Colonic mucosa (tissue), 4 donors: ENCODE measurements at places on chromosomes 6 and 20.

- no peak for DNase-seq
Observed at GRCh38 chr20:35826397-35826998, 54.7 kb downstream of the PHF20 start.

- no peak for DNase-seq
Observed at GRCh38 chr6:13358511-13358910, 30.2 kb upstream of the TBC1D7 start.

DNA sequence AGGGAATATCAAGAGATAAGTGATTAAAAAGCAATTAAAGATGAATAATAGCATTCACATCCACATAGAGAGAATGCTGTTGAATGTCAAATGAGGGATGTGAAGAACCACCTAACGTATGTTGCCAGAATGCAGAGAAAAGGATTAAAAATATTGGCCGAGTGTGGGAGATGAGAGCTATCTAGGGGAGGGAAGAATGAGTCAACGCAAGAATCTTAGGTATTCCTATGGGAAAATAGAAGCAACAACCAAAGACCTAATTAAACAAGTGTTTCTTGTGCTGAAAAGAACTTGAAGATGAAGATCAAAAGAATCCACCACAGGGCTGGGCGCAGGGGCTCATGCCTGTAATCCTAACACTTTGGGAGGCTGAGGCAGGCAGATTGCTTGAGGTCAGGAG, 12.2 kb upstream of the RSPH3 start:
- DNase-seq, result no peak

DNA sequence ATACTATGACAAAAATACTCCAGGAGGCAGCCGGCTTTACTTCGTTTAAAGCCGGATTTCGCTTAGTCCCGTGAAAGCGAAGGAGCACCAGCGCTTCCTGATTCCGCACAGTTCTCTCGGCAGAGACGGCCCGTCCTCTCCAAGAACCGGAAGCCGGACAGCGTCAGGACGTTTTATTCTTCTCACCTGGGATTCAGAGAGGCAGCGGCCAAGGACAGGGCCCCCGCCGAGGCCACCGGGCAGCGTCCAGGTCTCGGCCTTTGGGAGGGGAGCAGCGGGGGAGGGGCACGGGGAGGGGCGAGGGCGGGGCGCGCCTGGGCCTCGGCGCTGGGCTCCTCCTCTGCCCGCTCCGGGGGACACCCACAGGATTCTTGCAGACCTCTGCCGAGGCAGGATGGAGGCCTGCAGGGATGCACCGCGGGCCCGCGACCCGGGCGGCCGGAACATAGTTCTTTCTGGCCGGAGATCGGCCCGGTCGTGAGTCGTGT, 2.8 kb upstream of the DIDO1 start:
- peak; percentile 86 for DNase-seq

DNA sequence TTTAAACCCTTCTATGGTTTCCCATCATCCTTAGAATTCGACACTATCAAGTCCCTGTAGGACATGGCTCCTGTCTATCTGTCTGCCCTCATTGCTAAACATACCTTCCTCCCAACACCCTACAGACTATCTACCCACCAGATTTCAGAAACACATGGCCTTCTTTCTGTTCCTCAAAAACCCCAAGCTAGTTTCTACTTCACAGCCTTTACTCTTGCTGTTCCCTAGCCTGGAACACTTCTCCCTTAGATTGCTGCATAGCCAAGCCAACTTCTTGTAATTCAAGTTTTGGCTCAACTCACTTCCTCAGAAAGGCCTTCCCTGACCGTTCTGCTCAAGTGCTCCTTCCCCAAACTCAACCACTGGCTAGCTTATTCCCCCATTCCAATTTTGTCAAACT, 156.2 kb downstream of the BTBD9 start:
- DNase-seq, result no peak

DNA sequence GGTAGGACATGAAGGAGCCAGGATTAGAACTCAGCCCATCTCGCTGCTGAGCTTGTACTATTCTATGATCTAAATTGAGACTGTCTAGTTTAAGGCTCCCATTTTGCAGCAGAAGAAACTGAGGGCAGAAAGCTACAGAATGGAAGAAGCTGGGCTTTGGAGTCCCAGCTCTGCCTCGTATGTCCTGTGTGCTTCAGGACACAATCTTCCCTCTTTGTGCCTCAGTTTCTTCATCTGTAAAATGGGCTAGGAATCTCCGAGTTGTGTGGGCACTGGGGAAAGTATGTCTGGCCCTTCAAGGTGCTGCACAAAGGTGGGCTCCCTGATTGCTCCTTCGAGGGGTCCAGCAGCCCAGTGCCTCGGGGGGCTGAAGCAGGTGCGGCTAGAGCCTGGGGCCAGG, 20.7 kb downstream of the NOL4L start:
- no peak for DNase-seq

- no peak for DNase-seq
Observed at GRCh38 chr6:157558049-157558448, 177.1 kb downstream of the ZDHHC14 start.

- DNase-seq, result no peak
Observed at GRCh38 chr6:168107191-168107983, 28.4 kb upstream of the FRMD1 start.

GRCh38 chr20:61382194-61382593, 130.1 kb downstream of the CDH4 start:
- DNase-seq, result no peak

- peak; percentile 95 for DNase-seq
Observed at GRCh38 chr20:40563296-40563950, 125.6 kb downstream of the MAFB start.

- DNase-seq, result no peak
Observed at GRCh38 chr20:9660236-9660868, 146.0 kb downstream of the LAMP5 start.

GRCh38 chr20:62549499-62550086, 73.8 kb upstream of the GATA5 start:
- DNase-seq, result no peak

DNA sequence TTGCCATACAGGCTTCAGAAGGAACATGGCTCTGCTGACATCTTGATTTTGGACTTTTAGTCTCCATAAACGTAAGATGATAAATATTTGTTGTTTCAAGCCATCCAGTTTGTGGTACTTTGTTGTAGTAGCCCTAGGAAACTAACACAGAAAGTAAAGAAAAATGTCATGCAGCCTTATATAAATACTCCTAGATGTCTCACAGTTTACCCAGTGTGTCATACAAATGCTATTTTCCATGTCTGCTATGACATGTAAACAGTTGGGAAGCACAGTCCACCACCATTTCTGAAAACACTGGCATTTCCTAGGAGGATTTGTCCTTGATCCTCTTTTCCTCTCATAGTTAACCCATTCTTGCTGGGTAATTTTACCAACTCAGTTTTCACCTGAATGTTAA, 30.6 kb upstream of the ME1 start:
- DNase-seq, result no peak

DNA sequence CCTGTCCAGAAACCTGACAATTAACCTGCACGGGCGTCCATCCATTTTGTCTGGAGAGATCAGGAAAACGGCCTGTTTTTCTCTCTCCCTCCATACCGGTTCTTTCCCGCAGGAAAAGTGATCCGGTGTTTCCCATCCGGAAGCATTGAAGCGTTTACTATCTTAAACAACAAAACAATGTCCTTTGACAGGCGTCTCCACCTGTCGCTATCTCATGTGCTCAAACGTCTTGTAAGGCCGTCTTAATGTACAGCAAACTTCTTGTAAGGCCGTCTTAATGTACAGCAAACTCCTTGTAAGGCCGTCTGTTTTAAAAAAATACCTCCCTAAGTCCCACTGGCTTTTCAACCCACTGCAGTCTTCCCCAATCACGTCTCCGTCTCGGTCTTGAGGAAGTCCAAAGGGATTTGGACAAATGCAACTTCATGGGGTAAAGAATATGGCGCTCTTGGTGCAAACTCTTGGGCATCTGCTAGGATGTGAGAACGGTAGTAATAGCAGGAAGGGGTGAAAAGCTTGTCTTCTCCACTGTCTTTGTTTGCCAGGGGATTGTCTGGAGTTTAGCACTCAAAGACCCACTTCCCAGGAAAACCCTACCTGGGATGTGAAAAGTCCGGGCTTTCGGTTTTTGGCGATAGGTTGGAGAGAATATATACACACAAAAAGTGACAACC, 29.9 kb upstream of the TRIM27 start:
- DNase-seq, result no peak

DNA sequence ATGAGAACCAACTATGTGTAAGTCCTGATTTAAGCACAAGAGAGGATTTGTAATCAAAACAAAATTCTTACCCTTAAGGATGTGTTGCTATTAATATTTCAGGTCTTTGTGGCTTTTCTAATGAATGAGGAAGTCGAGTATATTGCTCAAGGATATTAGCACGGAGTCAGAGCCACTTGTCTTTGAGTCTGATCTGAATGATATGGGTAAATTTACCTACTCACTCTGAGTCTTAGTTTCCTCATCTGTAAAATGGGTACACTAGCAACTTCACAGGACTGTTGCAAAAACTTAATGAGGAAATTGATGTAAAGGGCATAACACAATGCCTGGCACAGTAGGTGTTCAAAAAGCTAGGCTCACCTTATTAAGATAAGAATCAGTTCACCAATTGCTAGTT, 30.0 kb upstream of the QKI start:
- no peak for DNase-seq

GRCh38 chr20:60321601-60322000, 363.4 kb downstream of the CDH26 start:
- no peak for DNase-seq

DNA sequence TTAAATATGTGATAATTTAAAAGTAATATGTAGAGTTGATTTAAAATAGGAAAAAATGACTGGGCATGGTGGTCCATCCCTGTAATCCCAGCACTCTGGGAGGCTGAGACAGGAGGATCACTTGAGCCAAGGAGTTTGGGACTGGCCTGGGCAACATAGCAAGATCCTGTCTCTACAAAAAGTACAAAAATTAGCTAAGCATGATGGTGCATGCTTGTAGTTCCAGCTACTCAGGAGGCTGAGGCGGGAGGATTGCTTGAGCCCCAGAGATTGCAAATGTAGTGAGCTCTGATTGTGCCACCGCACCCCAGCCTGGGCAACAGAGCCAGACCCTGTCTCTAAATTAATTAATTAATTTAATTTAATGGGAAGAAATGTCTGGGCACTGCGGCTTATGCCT, 44.2 kb upstream of the CDYL start:
- no peak for DNase-seq

GRCh38 chr6:135251498-135252441, 70.7 kb downstream of the MYB start:
- DNase-seq, result peak; percentile 84

GRCh38 chr6:153411070-153411648, 280.1 kb upstream of the RGS17 start:
- DNase-seq, result no peak

DNA sequence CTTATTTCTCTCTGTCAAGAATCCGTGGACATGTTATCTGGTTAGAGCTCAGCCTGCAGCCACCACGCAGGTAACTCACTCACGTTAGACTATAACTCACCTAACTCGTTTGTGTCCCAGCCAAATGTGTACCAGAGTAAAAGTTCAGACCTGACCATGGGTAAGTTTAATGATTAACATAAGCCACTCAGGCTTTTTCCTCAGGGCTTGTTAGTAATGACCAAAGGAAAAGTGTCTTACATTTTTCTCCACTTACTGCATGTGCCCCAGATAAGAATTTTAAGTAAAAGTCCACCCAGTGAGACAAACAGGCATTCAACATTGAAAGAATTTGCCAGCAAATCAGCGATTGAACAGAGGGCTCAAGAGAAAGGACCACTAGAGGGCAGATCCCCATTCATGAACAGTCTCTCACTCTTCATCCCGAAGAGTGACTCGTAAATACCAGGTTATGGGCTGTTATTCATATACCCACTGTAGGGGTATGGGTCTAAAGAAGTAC, at the start of gene PKHD1:
TSS of gene PKHD1 (minus strand) at position 116 of the 502 bp plus-strand sequence. CDS start 2,680 bp downstream, outside the sequence.
- peak; percentile 55 for DNase-seq

GRCh38 chr6:12927746-12928145, 211.2 kb downstream of the PHACTR1 start:
- DNase-seq, result no peak

DNA sequence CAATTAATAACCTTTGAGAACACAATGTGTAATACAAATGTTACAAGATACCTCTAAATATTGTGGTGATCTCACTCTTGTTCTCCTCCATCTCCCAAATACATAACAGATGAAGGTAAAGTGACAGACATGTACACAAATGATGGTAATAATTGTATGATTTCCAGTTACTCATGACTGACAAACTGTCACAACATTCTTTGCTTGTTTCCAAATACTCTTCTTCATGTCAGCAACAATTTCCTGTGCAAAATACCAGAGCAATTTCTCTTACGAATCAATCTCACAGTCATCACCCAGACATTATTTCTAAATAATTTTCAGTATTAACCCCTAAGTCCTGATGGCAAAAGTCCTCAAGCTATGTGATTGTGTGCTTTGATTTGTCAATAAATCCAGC, 92.9 kb downstream of the RPS12 start:
- no peak for DNase-seq

GRCh38 chr20:38119446-38119845, 45.6 kb downstream of the TGM2 start:
- DNase-seq, result no peak

GRCh38 chr20:1636621-1637020, 16.8 kb upstream of the SIRPB1 start:
- DNase-seq, result no peak

DNA sequence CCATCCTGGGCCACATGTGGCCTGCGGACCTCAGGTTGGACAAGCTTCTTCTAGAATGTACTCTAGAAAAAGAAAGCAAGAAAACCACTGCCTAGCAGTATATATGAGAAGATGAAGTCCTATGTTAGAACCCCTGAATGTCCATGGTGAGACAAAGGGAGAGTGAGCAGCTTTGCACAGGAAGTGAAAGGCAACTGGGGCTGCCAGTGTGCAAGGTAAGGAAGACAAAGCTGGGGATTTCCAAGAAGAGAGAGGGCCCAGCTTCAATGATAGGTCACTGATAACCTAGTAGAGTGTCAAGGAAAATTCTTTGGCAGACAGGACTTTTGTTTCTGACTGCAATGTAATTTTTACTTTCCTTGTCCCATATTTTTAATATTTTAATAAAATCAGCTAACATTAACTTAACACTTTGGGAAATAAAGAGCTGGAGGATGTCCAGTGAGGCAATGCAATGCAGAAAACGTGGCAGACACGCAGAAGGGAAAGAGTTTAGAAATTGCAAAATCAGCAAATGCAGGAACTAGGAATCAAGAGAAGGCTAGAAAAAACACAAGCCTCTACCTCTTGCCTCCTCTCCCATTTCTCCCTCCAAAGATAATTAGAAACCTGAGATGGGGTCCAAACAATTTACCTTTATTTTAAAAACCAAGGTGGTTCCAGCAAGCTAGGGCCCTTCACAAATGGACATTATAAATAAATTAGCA, 47.4 kb downstream of the CYP39A1 start:
- DNase-seq, result no peak

- DNase-seq, result no peak
Observed at GRCh38 chr20:49559411-49560081, 8.4 kb downstream of the PTGIS start.
